NCI-H2081 treated with DMSO at 0.1 percent for 48 hours (cell line): ENCODE measurements at places on chromosomes 6 and 20.

GRCh38 chr6:125639466-125640020 is 109.9 kb upstream of the HEY2 start:
- no peak for DNase-seq

DNA sequence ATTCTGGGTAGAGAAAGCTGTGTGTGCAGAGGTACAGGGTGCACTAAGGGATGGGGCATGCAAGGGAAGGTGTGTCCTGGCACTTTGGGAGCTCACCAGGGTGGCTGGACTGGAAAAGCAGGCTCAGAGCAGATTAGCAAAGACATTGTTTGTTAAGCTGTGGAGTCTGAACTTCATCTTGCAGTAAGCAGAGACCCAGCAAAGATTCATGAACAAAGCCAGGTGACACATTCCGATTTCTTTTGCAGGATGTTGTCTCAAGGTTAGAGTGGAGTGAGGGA is 28.8 kb downstream of the DUSP22 start:
- no peak for DNase-seq

DNA sequence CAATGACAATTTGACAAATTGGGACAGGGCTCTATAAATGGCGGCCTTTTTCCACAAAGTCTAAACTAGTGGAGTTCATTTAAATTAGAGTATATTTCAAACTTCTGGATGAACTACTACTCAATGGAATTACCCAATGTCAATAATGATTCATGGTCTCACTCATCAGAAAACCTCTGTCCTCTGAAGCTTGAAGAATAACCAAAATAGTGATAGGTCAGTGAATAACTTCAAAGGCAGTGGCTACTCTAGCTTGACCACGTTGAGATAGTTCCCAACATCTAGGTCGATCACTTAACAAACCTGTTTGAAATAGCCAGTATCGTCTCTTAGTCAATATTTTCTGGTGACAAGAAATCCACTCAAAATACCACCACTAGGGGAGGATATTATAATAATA is 197.6 kb downstream of the HDGFL1 start:
- no peak for DNase-seq

- no peak for DNase-seq
These were observed 18.5 kb downstream of the LAMA5 start for GRCh38 chr20:62348604-62349003.

GRCh38 chr20:59473742-59474141 is 130.6 kb upstream of the PHACTR3 start:
- DNase-seq, result no peak

GRCh38 chr6:147856687-147857086 is 348.2 kb downstream of the SAMD5 start:
- no peak for DNase-seq

GRCh38 chr6:22699151-22699550 is 129.8 kb downstream of the HDGFL1 start:
- DNase-seq, result no peak

DNA sequence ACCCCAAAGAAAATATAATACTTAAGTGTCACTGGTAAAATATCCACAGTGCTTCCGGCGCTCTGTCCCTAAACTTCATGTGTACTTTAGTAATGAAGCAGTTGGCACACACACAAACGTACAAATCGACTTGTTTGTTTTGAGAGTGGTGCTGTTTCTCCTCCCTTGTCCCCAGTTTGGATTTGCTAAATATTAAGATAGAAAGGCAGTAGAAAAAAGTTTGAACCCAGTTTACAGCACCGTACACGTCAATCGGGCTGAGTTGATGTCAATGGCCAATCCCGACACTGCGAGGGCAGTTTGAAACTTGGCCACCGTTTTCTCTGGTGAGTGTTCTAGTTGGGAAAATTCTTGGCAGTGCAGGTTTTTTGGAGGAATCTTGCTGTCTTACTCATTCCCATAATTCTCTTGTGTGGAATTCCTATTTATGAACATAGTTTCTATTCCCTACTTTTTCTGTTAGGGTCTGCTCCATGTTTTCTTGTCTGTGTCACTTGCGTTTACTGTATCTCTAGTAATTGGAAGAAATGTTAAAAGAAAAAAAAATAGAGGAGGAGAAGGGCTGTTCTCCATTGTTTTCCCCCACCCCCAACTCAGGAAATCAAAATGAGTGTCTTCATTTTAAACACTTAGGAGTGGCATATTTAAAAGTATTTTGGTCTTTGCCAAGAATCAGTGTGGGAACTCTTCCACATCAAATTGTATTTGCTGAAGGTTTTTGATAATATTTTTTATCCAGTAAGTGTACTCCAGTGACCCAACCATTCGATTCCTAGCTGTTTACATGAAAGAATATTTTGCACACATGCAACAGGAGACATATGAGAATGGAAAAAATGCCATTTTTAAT is 72.3 kb downstream of the OR2B2 start:
- no peak for DNase-seq

- no peak for DNase-seq
These were observed 427.4 kb downstream of the UTRN start for GRCh38 chr6:144712541-144712940.

GRCh38 chr20:34537651-34538050 is 20.9 kb upstream of the MAP1LC3A start:
- no peak for DNase-seq

GRCh38 chr6:38997128-38997761 is 51.3 kb upstream of the GLP1R start:
- no peak for DNase-seq

DNA sequence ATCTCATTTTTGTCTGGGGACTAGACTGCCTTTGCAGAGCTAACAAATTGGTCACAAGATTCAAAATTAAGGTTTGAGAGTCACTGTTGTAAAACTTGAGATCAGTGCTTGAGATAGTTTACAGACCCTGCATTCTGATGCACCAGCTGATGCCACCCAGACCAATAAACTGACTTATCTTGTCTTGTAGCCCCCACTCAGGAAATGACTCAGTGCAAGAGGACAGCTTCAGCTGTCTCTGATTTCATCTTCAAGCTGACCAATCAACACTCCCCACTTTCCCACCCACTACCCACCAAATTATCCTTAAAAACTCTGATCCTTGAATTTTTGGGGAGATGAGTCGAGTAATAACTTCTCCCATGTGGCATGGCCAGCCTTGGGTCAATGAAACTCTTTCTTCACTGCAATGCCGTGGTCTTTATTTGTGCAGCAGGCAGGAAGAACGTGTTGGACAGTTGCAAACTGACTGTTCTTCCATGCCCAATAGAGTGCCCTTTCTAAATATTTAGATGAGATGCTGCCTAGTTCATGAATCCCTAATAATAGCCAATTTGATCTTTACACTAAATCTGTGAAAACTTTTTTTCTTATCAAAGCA is 48.3 kb upstream of the PROKR2 start:
- DNase-seq, result no peak

DNA sequence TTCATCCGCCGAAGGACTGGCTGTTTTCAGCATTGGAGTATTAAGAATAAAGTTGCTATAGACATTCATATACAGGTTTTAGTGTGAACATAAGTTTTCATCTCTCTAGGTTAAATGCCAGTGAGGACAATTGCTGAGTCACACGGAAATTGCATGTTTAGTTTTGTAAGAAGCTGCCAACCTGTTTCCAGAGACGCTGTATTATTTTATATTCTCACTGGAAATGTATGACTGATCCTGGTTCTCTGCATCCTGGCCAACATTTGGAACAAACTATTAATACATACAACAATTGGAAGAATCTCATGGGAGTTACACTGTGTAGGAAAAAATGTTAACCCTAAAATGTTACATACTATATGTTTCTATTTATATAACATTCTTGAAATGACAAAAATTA is 16.7 kb upstream of the TGM6 start:
- no peak for DNase-seq

GRCh38 chr6:87950614-87951013 is 97.0 kb upstream of the SPACA1 start:
- DNase-seq, result no peak

- no peak for DNase-seq
These were observed 91.4 kb downstream of the CD83 start for GRCh38 chr6:14209000-14209399.

DNA sequence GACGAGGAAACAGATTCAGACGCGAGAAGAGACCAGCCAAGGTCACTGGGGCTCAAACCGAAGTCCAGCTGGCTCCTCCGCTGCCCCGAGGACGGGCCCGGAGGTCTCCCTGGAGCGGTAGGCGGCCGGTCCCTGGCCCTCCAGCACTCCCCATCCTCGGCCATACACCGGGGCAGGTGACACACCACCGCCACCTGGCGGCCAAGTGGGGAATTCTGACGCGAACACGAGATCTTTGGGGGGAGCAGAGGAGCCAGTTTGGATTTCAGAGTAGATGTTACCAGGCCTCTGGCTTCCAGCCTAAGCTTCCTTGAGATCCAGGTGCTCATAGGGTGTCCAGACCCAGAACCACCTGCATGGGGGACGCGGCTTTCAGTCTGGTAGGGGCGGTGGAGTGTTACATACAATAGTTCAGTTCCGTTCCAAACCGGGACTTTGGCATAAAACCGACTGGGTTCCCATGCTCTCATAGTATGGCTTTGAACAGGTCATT is 16.1 kb downstream of the BPIFB1 start:
- DNase-seq, result no peak

DNA sequence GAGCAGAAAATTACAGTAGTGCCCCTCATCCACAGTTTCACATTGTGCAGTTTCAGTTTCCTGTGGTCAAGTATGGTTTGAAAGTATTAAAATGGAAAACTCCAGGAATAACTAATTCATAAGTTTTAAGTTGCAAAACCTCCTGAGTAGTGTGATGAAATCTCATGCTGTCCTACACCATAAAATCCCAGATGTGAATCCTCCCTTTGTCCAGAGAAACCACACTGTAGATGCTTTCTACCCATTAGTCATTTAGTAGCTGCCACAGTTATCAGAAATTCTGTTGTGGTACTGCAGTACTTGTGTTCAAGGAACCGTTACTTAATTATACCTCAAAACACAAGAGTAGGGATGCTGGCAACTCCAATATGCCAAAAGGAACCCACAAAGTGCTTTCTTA is 74.7 kb downstream of the PTCHD4 start:
- no peak for DNase-seq

DNA sequence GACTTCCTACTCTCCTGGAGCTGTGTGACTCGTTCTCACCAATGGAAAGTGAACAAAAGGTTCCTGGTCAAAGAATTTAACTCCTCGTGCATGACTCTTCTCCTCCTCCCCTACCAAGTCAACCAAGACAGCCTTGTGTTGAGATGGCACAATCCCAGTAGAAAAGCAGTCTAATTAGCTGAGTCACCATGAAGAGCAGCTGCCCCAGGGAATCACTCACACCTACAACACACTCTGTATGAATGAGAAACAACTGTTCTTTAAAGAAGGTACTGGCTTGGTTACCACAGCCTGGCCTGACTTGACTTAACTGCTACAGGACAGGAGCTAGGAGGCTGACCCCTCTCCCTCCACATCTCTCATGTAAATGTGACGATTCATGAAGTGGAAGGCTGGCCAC is 2.9 kb upstream of the HLA-DOB start:
- no peak for DNase-seq

GRCh38 chr6:107816818-107817217 is 7.3 kb downstream of the SCML4 start:
- DNase-seq, result no peak

- DNase-seq, result no peak
These were observed 69.3 kb downstream of the ILRUN start for GRCh38 chr6:34627296-34627695.

GRCh38 chr20:17565169-17565845 is 4.6 kb upstream of the DSTN start:
- DNase-seq, result no peak

GRCh38 chr6:134199848-134200606 is 117.9 kb downstream of the SGK1 start:
- DNase-seq, result no peak

GRCh38 chr6:15207923-15208322 is 37.9 kb upstream of the JARID2 start:
- DNase-seq, result no peak

DNA sequence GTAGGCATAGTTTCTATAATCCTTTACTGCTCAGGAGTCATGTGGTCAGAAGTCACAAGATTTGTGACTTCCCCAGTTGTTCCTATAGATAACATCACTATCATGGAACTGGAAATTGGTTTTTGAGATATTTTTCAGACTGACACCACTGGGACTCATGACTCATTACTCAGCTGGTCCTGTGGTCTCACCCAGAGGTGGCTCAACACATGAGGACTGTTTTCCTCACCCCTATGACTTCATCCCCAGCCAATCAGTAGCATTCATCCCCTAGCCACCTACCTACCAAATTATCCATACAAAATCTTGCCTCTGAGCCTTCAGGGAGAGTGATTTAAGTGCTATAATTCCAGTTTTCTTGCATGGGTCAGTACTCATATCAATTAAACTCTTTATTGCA is 1217.7 kb downstream of the EPHA7 start:
- DNase-seq, result no peak

- DNase-seq, result no peak
These were observed 788 bp downstream of the UST start for GRCh38 chr6:148747471-148748165.

- DNase-seq, result no peak
These were observed 258.4 kb downstream of the RNGTT start for GRCh38 chr6:88704980-88705379.

GRCh38 chr20:34564833-34565232 is 6.3 kb downstream of the MAP1LC3A start:
- no peak for DNase-seq

DNA sequence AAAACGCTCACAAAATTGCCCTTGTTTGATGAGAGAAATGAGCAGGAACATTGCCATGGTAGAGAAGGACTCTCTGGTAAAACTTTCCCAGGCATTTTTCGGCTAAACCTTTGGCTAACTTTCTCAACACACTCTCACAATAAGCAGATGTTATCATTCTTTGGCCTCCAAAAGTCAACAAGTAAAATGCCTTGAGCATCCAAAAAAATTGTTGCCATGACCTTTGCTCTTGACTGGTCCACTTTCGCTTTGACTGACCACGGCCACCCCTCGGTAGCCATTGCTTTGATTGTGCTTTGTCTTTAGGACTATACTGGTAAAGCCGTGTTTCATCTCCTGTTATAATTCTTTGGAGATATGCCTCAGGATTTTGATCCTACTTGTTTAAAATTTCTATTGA is 41.1 kb upstream of the PREP start:
- DNase-seq, result no peak

GRCh38 chr6:17032988-17033634 is 68.7 kb upstream of the STMND1 start:
- DNase-seq, result no peak

GRCh38 chr6:42958125-42958524 is 2.4 kb upstream of the GNMT start:
- DNase-seq, result no peak

- no peak for DNase-seq
These were observed 60.4 kb upstream of the SUPT3H start for GRCh38 chr6:45438151-45438550.

GRCh38 chr6:4800662-4801061 is 24.5 kb downstream of the CDYL start:
- no peak for DNase-seq

- DNase-seq, result no peak
These were observed 364.5 kb upstream of the CITED2 start for GRCh38 chr6:139738801-139739455.

- DNase-seq, result no peak
These were observed 144.2 kb downstream of the EYA2 start for GRCh38 chr20:47038566-47039560.

- DNase-seq, result no peak
These were observed 255.3 kb downstream of the CD83 start for GRCh38 chr6:14372734-14373489.

- DNase-seq, result no peak
These were observed 473.8 kb upstream of the PTCHD4 start for GRCh38 chr6:48584846-48585245.

GRCh38 chr20:44022464-44022863 is 107.8 kb downstream of the TOX2 start:
- no peak for DNase-seq

- no peak for DNase-seq
These were observed 47.6 kb downstream of the CHD6 start for GRCh38 chr20:41570557-41570956.
